ENCODE measurements at places on chromosomes 13 and 19.

GRCh38 chr13:34409496-34410182 lies 532.4 kb upstream of the NBEA start:
- DNase-seq: no peak

DNA sequence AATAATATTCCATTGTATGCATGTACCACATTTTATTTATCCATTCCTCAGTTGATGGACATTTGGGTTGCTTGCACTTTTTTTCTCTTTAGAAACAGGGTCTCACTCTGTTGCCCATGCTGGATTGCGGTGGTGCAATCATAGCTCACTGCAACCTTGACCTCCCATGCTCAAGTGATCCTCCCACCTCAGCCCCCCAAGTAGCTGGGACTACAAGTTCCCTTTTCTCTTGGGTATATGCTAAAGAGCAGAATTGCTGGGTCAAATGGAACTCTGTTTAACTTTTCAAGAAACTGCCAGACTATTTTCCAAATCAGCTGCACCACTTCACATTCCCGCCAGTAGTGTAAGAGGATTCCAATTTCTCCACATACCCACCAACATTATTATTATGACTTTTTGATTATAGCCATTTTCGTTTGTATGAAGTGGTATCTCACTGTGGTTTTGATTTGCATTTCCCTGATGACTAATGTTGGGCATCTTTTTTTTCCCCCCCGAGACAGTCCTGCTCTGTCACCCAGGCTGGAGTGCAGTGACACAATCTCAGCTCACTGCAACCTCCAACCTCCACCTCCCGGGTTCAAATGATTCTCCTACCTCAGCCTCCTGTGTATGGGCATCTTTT lies 7.6 kb upstream of the IPO5 start:
- DNase-seq: no peak

- no peak for DNase-seq
These were observed 584.2 kb upstream of the SLITRK1 start for GRCh38 chr13:84466461-84466860.

- no peak for DNase-seq
These were observed 511.7 kb downstream of the SLITRK6 start for GRCh38 chr13:85287528-85287927.

- DNase-seq: no peak
These were observed 7.9 kb upstream of the C3 start for GRCh38 chr19:6728346-6728745.

- DNase-seq: no peak
These were observed 714 bp downstream of the POLRMT start for GRCh38 chr19:632579-633067.

DNA sequence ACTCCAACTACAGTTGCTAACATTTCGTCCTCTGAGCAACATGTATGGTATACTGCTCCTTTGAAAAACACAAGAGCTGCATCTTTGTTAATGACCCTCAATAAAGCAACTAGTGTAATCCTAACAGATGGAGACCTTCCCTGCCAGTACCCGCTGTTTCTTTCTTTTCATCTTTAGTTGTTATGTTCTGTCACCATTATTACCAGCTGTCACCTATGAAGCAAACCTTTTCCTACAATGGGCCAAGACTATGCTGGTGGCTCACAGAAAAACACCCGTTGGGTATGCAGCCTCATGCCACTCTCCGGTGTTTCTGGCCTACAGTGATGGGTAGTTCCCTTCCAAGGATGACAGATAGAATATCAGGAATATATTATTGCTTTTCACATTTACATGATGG lies 29.7 kb upstream of the CYSLTR2 start:
- no peak for DNase-seq

DNA sequence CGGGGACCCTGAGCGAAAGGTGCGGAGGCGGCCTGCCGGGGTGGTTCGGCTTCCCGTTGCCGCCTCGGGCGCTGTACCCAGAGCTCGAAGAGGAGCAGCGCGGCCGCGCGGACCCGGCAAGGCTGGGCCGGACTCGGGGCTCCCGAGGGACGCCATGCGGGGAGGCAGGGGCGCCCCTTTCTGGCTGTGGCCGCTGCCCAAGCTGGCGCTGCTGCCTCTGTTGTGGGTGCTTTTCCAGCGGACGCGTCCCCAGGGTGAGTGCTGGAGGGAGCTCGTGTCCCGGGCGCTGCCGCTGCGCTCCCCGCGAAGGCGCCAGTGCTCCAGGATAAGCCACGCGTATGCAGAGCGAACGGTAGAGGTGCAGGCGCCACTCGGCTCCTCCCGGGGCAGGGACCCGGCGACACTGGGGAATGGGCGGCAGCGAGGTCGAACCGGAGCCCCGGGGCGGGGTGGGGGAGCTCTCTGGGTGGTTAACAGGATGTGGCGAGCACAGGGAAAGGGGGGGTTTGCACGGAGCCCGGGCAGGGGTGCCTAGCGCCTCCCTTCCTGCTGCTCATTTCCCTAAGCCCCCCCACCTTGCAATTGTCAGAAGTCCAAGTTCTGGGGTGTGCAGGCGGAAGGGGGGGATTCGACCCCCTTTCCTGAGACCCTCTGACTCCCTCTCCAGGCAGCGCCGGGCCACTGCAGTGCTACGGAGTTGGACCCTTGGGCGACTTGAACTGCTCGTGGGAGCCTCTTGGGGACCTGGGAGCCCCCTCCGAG lies at the start of gene IL27RA:
TSS of gene IL27RA (plus strand) at position 44 of the 762 bp plus-strand sequence. CDS start at position 155, 111 bp downstream.
- DNase-seq: peak; percentile 55

DNA sequence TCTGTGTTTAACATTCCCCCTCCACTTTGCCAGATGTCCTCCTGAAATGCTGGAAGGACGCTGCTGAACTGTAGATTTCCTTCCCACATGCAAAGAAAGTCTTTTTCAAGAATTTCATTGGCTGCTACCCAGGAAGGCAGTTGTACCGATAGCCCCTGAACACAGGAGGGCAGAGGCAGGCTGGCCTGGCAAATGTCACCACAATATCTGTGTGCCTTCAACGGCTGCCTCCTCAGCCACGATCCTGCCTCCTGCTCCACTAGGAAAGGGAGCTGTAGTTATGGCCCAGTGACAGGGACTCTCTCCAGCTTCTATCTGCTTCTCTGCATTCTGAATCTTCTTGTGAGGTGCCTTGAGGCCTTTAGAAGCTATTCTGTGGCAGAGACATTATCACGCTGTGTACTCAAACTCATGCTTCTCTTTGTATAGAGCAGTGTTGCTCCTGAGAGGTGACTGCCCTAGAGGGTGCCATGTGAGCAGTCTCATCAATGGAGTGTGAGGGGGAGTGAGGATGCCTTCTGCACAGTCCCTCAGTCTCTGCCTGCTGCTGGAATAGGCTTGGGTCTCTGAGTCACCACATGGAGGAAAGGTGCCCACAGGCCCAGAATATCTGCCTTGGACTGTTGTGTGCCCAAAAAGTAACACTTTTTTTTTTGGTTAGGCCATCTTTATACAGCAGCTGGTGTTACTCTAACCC lies 279.8 kb downstream of the DNAJC15 start:
- DNase-seq: no peak

DNA sequence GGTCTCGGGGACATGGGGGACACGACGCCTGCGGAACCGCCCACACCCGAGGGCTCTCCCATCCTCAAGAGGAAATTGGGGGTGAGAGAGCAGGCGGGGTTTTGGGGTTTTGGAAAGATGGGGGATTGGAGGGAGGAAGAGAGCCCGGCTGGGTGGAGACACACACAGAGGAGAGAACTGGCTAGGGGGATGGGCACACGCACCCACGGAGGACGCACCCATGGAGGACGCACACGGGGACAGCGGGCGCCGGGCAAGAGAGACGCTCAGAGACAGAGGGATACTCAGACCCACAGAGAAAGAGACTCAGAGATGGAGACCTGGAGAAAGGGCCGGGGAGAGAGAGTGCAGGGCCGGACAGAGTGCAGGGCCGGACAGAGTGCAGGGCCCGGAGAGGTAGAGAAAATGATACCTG lies 52.1 kb downstream of the MAP4K1 start:
- no peak for DNase-seq

GRCh38 chr13:40149611-40150274 lies 494.3 kb downstream of the COG6 start:
- no peak for DNase-seq

DNA sequence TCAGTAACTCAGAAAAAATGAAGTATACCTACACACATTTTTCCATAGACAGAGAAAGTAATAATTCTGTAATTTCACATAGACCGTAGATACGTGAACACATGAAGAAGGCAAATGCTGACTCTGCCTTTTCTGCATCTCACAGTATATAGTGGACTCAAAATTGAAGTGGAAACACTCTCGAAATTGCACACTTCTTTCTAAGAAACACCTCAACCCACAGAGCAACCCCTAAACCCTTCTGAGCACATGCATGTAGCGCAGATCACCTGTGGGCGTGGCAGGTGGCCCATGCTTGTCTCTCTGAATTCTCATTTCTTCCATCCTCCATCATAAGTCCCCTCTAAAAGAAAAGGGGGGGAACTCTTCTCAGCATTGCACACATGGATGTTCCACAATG lies 34.7 kb downstream of the COL4A1 start:
- DNase-seq: no peak

GRCh38 chr19:6700586-6701316 lies 19.7 kb downstream of the C3 start:
- no peak for DNase-seq

GRCh38 chr13:37899753-37900152 lies 30.2 kb upstream of the TRPC4 start:
- DNase-seq: no peak

DNA sequence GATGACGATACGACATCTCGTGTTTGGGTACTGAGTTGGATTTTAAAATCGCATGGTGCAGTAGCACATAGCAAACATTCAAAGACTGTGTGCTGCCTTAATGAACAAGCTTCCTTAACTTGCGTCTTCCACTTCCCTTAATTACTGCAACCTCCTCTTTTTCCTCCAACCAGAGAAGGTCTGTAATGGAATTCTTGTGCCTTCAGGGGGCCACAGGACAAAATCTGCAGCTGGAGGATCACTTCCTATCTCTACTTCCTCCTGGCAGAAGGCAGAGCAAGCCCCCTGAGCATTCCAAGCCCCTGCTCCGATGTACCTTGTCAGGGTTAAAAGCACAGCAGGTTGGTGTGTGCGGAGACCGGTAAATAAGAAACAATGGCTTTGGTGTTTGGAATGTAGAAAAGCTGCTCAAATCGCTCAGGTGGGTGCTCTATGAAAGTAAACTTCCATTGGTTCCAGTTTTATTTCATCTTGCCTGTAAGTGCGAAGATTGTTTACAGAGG lies 151.3 kb upstream of the UQCRFS1 start:
- no peak for DNase-seq

DNA sequence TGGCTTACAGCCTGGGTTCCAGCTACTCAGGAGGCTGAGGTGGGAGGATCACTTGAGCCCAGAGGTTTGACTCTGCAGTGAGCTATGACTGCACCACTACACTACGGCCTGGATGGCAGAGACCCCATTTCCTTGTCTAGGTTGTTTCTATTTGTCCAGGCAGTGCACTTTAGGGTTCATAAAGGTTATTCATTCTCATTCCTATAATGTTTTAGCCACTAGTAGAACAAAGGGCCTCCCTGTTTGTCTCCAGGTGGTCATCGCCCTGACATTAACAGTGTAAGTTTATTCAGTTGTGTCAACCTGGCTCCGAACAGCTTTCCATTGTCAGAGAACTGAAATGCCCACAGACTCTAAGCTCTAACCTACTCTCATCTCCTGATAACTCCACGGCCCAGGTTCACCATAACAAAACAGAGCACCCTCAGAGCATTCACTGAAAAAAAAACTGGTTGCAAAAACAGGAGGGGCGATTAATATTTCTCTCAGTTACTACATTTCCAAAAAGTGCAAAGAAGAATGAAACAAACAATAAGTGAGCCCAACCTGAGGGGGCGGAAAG lies 37.1 kb downstream of the SMAD9 start:
- DNase-seq: no peak

Data from stimulated activated CD8-positive, alpha-beta memory T cell treated with anti-CD3 and anti-CD28 coated beads, Interleukin-7, amount 100 ng/mL, for 24 hours (primary cell).